ENCODE measurements at places on chromosomes 5 and 9. TPM values are rescaled to one million over a fixed set of nuclear protein-coding genes. Genes with fewer than 3 reads are reported as not detected.

DNA sequence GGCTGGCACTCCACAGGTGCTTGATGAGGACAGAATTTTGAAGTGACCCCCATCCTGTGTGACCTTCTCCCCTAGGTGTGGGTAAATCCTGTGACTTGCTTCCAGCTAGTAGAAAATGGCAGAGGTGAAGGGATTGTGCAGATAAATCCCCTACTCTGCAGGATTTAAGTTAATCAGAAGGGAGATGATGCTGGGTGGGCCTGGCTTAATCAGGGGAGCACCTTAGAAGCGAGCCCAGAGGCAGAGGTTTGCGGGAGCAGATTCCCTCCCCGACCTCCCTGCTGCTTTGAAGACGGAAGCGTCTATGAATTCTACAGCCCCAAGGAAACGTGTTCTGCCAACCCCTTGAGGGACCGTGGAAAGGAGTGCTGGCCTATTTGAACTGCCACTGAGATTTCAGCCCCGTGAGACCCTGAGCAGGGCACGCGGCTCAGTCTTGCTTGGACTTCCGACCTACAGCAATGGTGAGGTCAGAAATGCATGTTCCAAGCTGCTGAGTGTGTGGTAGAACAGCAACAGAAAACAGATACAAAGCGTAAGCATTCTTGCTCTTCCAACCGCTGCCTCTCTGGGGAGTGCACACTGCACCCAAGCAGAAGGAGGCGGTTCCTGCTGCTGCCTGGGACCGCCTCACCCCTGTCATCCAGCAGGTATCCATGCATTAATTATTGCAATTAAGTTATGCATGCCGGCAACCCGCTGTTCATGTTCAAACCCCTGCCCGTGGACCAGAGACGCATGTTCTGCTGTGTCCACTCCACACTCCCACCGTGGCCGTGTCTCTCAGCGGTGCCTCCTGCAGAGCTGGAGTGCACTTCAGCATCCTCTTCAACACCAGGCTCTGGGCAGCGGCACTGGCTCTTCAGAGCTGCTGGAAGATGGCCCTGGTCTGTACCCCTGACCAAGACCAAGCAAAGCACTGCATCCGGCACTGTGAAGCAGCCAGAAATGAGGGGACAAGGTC, 54.6 kb upstream of the RXRA start:
- no peak for DNase-seq
- no peaks in the 10 kb centered on the region for H3K36me3 ChIP-seq
- no peaks in the 10 kb centered on the region for H3K27me3 ChIP-seq
- H3K27ac ChIP-seq: no peak overlapping the region
- no peak overlapping the region for H3K4me3 ChIP-seq

The DMGDH gene
- 0.75 TPM for total RNA-seq

The DAB2 gene
- total RNA-seq: 33.6 TPM

- no peaks in the 10 kb centered on the region for H3K36me3 ChIP-seq
- no peak overlapping the region for H3K27ac ChIP-seq
- no peaks in the 10 kb centered on the region for H3K4me1 ChIP-seq
- H3K4me3 ChIP-seq: no peak overlapping the region
- DNase-seq: no peak
- H3K27me3 ChIP-seq: no peaks in the 10 kb centered on the region
These were observed 62.3 kb downstream of the FOXI1 start for GRCh38 chr5:170168002-170168401.
